CMK (cell line): ENCODE measurements at places on chromosomes 4 and X.

GRCh38 chr4:187090401-187090800 is 366.7 kb upstream of the FAT1 start:
- DNase-seq: no peak

DNA sequence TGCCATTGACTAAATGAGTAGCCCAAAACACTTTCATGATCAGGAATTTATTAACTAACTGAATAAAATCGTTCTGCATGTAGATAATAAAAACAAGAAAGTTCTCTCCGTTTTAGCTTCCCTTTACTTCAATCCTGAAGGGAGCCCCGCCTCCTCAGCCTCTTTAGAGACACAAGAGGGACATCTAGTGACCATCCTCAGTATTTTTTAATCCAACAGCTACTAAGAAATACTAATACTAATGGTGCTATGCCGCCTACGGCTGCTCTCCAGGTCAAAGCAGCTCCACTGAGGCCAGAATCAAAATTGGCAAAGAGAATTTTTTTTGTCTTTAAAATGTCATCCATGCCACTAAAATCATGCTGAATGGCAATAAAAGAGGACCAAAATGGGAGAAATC is 3.2 kb upstream of the PCDH19 start:
- peak; percentile 8 for DNase-seq

DNA sequence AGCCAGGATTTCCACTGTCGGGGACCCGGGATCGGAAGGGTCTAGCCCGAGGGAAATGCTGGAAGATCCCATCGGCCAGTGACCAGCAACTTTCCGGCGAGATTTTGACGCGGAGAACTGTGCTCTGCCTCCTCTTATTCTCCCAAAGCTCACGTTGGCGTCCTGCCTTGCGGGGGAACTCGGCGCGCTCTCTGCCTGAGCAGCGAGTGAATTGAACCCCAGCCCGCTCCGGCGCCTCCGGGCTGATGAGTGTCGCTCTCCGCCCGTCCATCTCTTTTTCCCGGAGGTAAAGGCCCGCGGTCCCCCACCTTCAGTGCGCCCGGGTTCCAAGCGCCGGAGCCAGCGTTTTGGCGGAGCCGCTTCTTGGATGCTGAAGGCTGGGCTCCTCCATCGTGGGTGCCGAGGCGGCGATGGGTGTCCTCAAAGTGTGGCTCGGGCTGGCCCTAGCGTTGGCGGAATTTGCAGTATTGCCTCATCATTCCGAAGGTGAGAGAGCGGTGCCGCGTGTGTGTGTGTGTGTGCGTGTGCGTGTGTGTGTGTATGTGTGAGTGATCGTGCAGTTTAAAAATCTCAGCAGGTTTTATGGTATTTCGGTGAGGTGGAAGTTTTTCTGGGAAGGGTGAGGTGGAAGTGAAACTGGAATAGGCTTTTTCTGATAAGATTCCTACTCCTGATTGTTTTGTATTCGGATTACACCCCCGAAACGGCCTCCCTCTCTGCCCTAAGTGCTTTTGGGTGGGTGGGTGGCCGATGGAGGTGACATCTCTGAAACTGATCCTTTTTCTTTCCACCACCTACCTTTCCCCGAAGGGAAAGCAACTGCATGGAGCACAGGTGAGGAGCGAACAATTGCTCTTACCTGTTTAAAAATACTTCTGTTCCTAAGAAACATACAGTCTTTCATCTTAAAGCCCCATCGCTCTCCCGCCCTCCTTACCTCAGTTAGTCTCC is 752 bp downstream of the FRAS1 start:
- DNase-seq: no peak

DNA sequence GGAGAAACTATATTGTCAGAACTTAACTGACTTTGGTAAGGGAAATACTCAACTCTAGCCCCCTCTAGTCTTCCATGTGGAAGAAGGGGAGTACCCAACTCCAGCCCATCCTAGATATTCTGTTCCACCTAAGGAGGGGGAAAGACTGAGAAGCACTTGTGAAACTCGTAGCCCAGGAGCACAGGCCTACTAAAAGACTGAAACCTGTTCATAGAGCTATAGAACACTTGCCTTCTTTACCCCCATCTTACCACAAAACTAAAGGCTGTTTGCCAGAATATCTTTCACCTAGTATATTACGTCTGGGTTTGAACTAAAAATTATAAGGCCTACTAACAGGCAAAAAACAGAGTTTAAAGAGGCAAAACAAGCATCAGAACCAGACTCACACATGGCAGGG is 15.5 kb downstream of the CLDN22 start:
- DNase-seq: no peak

- no peak for DNase-seq
These were observed 92.2 kb upstream of the TRIM2 start for GRCh38 chr4:153112041-153112441.

GRCh38 chrX:1521459-1521956 is 15.5 kb downstream of the P2RY8 start:
- peak; percentile 33 for DNase-seq

- no peak for DNase-seq
These were observed 93.4 kb downstream of the SLC10A7 start for GRCh38 chr4:146428298-146428697.
